ENCODE measurements at places on chromosomes 6 and 20. TPM values are rescaled to one million over a fixed set of nuclear protein-coding genes. Genes with fewer than 3 reads are reported as not detected.

Gene CYP21A2
- total RNA-seq, result not detected

Gene HLA-DMB
- 1.7 TPM for total RNA-seq

Gene RSPO4
- total RNA-seq, result 0.03 TPM

Gene TNFRSF6B
- 0.37 TPM for total RNA-seq

Gene DDO
- total RNA-seq, result 0.14 TPM

Gene LY6G5C
- 1.7 TPM for total RNA-seq

Gene FBXO30
- 3.9 TPM for total RNA-seq

Gene LHFPL5
- total RNA-seq, result 0.23 TPM

Gene KHDC3L
- not detected for total RNA-seq

Gene EBF4
- total RNA-seq, result 3.2 TPM

Gene PBX2
- 15.9 TPM for total RNA-seq

Gene HLA-DQB1
- total RNA-seq, result not detected

Gene RAB44
- 0.03 TPM for total RNA-seq

Gene PPIL6
- total RNA-seq, result 3.4 TPM

Gene TAP2
- 17.8 TPM for total RNA-seq

Gene EYA2
- 2.0 TPM for total RNA-seq

Gene CSNK2B
- 179 TPM for total RNA-seq

Gene RAMACL
- total RNA-seq, result 0.16 TPM

Gene TRIM31
- total RNA-seq, result 0.72 TPM

Gene JPH2
- total RNA-seq, result 6.5 TPM

Gene FAM229B
- 5.9 TPM for total RNA-seq

Gene SLC22A7
- not detected for total RNA-seq

Gene SASH1
- total RNA-seq, result 2.8 TPM

Gene NRSN1
- not detected for total RNA-seq

Gene HS3ST5
- total RNA-seq, result not detected

Gene SPACA1
- not detected for total RNA-seq

Gene MUC21
- 0.03 TPM for total RNA-seq

Gene KCNK5
- 1.3 TPM for total RNA-seq

Gene LAMP5
- total RNA-seq, result 0.08 TPM

Gene BIRC7
- 3.0 TPM for total RNA-seq

Gene RAB22A
- 10.7 TPM for total RNA-seq

Gene RPL10A
- total RNA-seq, result 1,543 TPM

Gene RRP36
- 75.1 TPM for total RNA-seq

Gene DEFB128
- not detected for total RNA-seq

Gene ZBP1
- 0.03 TPM for total RNA-seq

Gene JAG1
- total RNA-seq, result 37.3 TPM

Gene TGM3
- 0.05 TPM for total RNA-seq

Gene KCNK16
- total RNA-seq, result not detected

Gene DPPA5
- not detected for total RNA-seq

Gene POU5F1
- 11.2 TPM for total RNA-seq

Gene FAM83C
- 0.14 TPM for total RNA-seq

Gene CENPB
- 127 TPM for total RNA-seq

Gene HCRTR2
- not detected for total RNA-seq

Gene TRIM10
- total RNA-seq, result not detected

Gene BPHL
- 22.0 TPM for total RNA-seq

Gene SIGLEC1
- total RNA-seq, result 0.02 TPM

Gene ARMC2
- 2.0 TPM for total RNA-seq

Gene PFDN6
- total RNA-seq, result 102 TPM

Gene FAM162B
- not detected for total RNA-seq

Gene PNLDC1
- 0.05 TPM for total RNA-seq

Gene SLC32A1
- not detected for total RNA-seq

Gene POM121L2
- not detected for total RNA-seq

Gene GPR6
- total RNA-seq, result not detected

Gene PDSS2
- 5.7 TPM for total RNA-seq

Gene SRC
- total RNA-seq, result 108 TPM

Gene DEFB124
- 0.42 TPM for total RNA-seq

All from A549 treated with AZD2906 at 1 μM for 4 hours (cell line).